RPMI7951 (cell line): ENCODE measurements at places on chromosomes 5 and 9.

DNA sequence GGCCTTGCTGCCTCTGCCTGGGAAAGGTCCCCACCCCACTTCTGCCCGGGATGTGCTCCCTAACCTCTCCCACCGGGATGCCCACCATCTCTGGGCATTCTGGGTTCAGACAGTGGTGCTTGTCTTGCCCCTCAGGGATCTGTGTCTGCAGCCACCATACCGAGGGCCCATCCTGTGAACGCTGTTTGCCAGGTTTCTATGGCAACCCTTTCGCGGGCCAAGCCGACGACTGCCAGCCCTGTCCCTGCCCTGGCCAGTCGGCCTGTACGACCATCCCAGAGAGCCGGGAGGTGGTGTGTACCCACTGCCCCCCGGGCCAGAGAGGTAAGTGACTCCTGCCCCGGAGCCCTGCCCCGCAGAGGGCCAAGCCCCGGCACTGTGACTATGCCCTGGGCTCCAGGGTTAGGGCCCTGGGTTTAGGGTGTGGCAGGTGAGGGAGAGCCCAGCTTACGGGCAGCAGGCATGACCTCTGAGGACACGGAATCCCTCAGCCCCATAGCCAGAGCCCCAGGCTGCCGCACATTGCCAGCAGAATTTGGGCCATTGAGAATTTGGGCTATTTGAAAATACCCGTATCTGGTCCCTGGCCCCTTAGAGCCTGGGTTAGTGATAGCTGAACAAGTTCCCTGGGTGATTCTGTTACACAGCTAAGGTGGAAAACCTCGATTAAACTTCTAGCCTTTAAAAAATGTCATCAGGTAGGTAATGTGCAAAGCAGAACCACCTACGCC, 35.3 kb upstream of the AIF1L start:
- DNase-seq, result no peak

DNA sequence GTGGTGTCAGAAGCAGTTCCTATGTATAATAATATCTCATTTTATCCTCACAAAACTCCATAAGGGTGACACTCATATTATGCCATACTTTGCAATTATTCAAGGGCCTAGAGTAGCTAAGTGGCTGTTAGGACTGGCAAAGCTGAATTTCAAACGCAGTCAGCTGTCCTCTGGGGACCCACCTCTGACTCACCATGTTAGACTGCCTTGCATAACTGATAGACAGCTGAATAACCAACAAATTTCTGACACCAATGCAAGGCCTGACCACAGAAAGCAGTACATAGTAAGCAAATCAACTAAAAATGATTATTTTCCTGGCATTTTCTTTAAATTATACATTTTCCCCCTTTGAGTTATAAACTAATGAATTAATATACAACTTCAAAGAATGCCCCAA, 251.6 kb upstream of the PTGER4 start:
- peak; percentile 69 for DNase-seq

- DNase-seq, result no peak
Observed at GRCh38 chr5:16809010-16809394, 127.1 kb downstream of the MYO10 start.

GRCh38 chr5:174100490-174100889, 55.0 kb downstream of the NSG2 start:
- no peak for DNase-seq

DNA sequence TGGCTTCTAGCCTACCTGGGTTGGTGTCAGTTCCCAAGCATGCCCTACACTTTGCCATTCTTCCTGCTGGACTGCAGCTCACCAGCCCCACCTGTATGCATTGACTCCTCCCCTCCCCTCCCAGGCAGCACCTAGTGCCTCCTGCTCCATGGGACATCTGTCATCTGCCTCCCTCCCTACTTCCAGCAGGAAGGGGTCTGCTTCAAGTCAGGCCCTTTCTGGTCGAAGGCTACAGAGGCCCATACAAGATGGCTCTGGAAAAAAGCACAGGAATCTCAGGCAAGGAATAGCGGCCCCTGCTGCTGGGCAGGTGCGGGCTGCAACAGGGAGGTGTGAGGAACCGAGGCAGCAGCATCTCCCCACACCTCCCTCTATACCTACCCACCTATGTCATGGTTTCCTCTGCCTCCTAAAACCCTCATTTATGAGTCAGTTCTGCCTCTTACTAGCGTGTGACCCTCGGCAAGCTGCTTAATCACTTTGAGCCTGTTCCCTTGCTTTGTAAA, 19.7 kb downstream of the WWC1 start:
- DNase-seq, result no peak

GRCh38 chr9:89759572-89759971, 154.8 kb downstream of the GADD45G start:
- DNase-seq, result no peak

DNA sequence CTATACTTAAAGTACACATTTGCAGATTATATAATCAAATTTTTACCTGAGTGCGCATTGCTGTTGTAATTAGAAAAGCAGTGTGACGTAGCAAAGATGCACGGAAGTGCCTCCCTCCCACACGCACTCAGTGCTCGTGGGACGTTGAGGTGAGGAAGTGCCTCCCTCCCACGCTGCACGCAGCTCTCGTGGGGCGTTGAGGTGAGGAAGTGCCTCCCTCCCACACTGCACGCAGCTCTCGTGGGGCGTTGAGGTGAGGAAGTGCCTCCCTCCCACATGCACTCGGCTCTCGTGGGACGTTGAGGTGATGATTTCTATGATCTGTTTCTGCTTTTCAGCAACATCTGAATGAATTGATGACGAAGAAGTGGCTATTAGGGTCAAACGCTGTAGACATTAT, 21.0 kb downstream of the EXOC3 start:
- DNase-seq, result no peak

GRCh38 chr9:20441711-20442423, 180.4 kb downstream of the MLLT3 start:
- no peak for DNase-seq

GRCh38 chr9:128022886-128023285, 42.1 kb upstream of the EEIG1 start:
- peak; percentile 77 for DNase-seq

- peak; percentile 65 for DNase-seq
Observed at GRCh38 chr9:698276-698675, 143.2 kb upstream of the DMRT1 start.

DNA sequence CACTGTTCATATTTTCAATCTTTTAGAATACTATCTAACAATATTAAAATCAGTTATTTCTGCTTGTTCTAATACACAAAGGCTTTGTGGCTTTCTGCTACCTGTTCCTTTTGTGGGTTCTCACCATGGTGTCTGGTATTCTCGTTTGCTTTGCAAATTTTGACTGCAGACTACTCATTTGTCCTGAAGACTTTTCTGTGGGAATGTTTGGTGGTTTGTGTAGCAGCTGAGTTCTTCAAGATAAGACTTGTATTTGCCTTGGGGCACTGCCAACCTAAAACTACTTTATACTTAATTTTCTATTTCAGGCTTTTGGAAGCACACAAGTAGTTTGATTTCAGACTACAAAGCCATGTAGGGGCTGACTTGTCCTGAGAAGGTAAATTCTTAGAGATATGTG, 11.1 kb downstream of the IL33 start:
- DNase-seq, result peak; percentile 9

DNA sequence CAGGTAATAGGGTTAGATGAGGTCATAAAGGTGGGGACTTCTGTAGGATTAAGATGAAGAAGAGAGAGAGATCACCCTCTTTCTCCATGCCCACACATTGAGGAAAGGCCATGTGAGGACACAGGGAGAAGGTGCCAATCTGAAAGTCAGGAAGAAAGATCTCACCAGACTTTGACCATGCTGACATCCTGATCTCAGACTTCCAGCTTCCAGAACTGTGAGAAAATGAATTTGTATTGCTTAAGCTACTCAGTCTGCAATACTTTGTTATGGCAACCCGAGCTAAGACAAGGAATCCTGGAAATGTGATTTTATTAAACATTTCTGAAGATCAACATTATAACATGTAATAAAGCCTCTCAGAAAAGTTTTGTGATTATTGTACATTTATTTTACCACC, 3.5 kb upstream of the CSNK1G3 start:
- DNase-seq, result no peak

DNA sequence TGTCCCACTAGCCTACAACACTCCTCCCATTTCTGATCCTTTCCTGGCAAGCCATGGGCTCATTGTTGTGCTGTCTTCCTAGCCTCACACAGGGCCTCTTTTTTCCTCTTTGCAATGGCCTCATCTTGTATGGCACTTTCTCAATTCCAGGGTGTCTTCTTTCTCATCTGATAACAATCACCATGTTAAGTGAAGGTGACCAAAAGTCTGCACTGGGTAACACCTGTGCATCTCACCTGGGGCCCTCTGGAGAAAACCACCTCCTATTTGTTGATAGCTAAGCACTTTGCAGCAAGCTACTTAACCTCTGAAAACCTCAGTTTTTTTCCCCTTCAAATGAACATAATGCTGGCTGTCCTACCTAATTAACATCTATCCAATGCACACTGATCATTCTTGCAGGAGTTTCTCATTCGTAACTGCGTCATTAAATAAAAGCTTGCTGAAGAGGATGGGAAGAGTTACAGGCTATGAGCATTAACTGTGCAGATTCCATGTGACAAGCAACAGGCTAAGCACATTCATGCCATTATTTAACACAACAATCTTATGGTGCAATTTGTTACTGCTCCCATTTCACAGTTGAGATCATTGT, 60.1 kb upstream of the STK32A start:
- no peak for DNase-seq

DNA sequence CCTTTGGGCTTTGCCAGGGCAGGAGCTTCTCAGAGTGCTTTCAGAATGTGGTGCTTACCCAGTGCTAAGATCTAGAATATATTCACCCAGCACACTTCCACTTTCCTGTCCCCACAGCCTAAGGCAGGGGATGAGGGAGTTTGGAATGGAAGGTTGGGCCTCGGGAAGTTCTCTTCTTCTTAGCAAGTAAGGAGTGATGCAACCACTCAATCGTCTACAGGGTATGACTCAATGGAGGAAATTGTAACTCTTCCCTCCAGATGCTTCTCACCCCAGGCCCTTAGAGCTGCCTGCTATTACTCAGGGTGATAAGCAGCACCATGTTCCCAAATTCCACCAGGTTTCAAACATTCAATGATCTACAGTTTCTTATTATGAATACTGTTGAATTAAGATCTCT, 30.8 kb upstream of the AGGF1 start:
- DNase-seq, result peak; percentile 87

DNA sequence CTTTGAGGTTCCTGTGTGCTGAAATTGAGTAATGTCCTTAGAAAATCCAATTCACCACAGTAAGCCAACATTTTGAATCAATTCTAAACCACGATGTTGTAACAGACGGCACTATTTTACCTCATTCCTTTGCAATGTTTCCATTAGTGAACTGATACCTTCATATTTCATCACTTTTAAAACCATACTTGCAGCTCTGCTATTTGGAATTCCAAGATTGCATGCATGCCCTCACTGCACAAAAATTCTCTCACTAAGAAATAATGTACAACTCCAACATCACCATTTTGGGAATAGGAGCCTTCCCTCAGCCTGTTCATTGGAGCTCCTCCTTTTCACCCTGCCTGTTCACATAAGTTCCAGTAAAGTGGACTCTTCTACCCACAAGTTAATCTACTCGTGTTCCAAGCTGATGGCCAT, 74.8 kb upstream of the TGFBR1 start:
- peak; percentile 37 for DNase-seq

DNA sequence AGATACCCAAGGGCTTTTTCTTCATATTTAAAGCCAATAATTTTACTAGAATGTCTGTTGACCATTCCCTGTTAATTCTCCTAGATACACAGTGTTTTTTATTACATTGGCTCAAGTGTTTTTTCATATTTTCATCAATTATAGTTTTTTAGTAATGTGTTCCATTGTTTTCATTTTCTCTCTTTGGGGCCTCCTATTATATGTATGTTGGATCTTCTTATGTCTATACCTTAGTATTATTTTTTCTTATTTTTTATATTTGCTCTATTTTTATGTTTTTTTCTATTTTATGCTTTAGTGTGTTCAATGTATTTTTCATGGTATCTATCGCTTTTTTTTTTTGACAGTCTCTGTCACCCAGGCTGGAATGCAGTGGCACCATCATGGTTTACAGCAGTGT, 7.5 kb downstream of the KIAA1958 start:
- DNase-seq, result no peak

GRCh38 chr5:72465066-72465465, 42.1 kb downstream of the ZNF366 start:
- no peak for DNase-seq

DNA sequence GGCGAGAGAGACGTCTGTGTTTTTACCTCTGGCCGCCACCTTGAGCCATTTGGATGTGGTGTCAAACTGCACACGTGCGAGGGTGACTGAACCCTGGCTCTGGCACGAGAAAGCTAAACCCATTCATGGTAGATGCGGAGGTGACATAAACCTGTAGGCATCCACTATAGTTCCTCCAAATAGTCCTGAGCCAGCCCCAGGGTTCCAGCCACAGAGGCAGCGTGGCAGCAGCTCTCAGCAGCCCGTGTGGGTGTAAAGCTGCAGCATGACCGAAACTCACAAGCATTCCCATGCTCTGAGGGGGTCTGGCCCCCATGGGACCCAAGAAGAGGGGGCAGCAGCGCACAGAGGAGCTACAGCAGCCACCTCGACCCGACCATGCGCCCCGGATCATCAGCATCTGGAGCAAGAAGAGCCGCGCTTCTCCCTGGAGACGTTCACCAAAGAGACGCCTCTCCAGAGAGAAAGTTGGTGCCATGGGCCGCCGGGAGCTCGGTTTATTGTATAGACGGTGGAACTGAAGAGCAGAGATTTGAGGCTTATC, 303.8 kb upstream of the IRX4 start:
- no peak for DNase-seq

DNA sequence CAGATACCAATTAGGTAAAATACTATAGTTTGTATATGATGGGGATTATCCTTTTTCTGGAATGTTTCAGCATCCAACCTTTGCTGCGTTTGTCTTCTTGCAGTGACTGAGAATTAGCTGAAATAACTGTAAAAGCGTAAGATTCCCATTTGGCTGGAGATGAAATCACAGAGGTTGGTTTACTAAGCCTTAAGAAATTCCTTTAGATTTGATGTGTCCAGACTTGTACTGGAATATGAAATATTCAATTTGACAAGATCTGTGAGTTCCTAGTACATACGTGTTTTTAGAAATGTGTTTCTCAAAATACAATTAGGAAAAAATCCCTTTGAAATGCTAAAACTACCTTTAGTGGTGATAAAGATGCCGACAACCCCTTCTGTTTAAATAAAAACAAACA, 286.0 kb upstream of the DMRT1 start:
- no peak for DNase-seq

DNA sequence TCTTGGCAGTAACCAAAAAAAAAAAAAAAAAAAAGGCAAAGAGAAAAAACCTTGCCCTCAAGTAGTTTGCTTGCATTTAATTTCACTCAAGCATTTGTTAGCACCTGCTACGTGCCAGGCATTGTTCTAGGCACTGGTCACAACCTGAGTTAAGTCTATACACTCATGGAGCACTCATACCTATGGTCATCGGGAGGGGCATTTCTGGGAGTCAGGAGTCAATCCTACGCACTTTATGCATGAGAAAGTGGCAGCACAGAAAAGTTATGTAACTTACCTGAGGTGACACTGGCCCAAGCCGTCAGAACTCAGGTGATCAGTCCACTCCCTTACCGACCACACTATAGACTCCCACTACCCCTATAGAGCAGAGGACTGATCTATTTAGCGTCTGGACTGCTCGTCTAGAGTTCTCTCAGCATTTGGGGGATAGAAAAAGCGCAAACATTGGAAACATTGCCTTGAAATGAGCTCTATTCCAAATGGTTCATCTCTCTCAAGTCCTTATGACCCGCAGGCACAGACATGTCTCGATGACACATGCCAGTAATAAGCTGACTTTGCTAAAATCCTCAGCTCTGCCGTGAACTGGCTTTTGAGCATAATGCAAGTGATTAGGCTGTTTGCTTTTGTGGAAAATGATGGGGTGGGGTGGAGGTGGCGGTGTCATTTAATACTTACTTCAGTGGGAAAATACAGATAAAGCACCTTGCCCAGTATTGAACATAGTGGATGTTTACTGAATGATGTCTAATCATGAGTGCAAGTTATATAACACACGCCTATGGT, 160.2 kb downstream of the ARHGEF28 start:
- DNase-seq, result no peak
